ENCODE measurements at places on chromosomes 3 and 15. TPM values are rescaled to one million over a fixed set of nuclear protein-coding genes. Genes with fewer than 3 reads are reported as not detected.

DNA sequence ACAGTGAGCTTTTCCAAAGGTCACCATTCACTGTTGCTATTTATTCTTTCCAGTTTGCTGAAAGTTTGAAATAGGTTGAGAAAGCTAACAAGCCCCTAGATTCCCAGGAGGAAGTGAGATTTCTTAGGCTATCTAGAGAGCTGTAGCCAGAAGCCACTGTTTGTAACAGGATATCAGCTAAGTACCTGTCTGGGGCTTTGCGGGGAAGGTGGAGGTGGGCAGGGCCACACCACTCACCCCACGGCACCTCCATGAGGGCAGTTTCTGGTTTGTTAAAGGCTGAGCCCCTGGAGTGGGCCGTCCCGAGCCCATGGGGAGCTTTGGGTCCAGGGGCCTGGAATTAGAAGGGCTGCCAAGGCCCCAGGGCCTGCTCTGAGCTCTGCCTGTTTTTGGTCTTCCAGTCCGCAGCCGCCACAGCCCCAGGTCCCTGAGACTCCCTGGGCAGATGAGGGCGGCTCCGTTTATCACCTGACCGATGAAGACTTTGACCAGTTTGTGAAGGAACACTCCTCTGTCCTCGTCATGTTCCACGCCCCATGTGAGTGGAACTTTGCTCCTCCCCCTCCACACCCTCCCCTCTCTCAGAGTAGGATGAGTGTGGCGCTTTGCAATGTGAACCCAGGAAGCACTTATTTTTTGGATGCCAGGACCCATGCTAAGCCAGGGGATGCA is 63.4 kb downstream of the PDIA5 start:
- H3K27me3 ChIP-seq, result no peaks in the 10 kb centered on the region
- no peak overlapping the region for H3K27ac ChIP-seq
- H3K36me3 ChIP-seq, result no peaks in the 10 kb centered on the region
- no peak overlapping the region for H3K4me3 ChIP-seq
- no peak for DNase-seq
- peaks cover 5% of the 10 kb centered on the region for H3K4me1 ChIP-seq

DNA sequence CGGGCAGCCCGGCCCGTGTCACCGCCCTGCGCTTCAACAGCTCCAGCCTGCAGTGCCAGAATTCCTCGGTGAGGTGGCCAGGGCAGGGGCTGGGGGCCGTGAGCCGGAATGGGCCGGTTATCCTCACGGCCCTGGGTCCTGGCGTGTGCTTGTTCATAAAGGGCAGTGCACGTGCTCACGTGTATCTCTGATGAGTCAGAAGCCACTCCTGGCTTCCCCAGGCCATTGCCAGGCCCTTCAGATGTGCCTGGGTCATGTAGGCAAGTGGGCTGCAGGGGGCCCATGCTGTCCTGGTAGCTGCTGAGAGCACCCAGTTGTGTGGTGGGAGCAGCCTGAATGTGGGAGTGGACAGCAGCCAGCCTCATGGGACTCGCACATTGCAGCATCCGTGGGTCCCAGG is 29.2 kb downstream of the PLXNA1 start:
- peaks cover 70% of the 10 kb centered on the region for H3K4me1 ChIP-seq
- no peaks in the 10 kb centered on the region for H3K27me3 ChIP-seq
- H3K27ac ChIP-seq, result no peak overlapping the region
- H3K4me3 ChIP-seq, result no peak overlapping the region
- no peak for DNase-seq
- H3K36me3 ChIP-seq, result no peaks in the 10 kb centered on the region

GRCh38 chr3:149751551-149751950 is 738 bp downstream of the COMMD2 start:
- H3K36me3 ChIP-seq, result peaks cover 34% of the 10 kb centered on the region
- peak overlapping the region; percentile 92 for H3K4me3 ChIP-seq

DNA sequence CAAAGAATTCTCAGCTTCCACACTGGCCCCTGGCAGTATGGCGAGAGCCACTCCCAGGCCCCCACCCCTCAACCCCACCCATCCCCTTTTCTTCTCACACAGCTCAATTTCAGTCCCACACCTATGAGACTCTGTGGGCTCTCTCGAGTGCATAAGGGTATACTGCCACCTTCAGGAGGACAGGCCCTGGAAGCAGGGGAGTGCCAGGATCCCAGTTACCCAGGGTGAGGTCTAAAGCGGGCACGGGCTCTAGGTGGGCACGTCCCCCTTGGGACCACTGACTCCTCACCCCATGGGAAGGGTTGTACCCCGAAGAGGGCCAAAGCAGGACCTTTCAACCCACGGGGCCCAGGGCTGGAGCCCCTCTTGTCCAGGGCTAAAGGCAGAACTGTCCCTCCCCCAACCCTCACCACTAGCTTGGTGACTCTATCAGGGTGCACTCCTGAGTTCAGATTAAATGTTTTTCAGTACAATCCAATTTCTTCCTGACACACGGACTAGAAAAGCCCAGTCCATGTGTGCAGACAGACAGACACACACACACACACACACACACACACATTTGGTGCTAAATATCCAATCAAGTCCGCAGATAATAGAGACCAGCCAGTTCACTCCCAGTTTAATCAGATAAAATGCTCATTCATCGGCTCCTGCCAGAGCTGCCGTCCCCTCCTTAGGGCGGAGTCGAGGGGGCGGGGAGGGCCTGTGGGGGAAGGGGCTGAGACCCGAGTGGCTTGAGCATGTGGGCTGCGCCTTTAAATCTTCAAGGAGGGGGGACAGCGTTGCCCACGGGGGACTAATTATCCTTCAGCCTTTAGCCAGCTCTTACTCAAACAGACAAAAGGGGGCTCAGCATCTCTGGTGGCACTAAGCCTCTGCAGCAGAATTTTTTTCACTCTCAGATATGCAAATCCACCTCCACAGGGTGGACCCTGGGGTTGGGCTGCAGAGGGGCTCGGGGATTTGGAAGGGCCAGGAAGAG is 59.3 kb downstream of the CYP11A1 start:
- no peaks in the 10 kb centered on the region for H3K36me3 ChIP-seq
- peak; percentile 85 for DNase-seq
- no peak overlapping the region for H3K4me3 ChIP-seq
- no peaks in the 10 kb centered on the region for H3K4me1 ChIP-seq
- no peaks in the 10 kb centered on the region for H3K27me3 ChIP-seq

The POLG gene
- 36.8 TPM for total RNA-seq

All from Karpas-422 (cell line).